ENCODE measurements at places on chromosomes 2 and 18. TPM values are rescaled to one million over a fixed set of nuclear protein-coding genes. Genes with fewer than 3 reads are reported as not detected.

DNA sequence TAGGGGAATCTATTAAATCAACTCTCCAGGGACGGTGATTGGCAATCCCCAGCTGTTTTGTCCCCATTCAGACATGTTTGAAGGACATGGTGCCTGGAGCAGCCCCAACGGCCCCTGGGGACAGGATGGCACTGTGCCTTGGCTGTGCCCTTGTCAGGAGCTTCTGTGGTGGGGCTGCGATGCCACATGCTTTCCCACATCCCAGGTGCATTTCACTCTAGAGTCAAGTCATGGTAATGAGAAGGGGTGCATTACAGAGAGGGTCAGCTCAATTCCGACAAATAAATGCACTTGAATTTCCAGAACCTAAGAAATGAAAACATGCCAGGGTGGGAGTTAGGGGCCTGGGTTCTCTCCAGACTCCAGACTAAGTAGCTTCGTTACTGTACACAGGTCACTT lies 289.4 kb upstream of the PXDN start:
- H3K27ac ChIP-seq = no peak overlapping the region
- H3K4me3 ChIP-seq = no peak overlapping the region
- no peaks in the 10 kb centered on the region for H3K27me3 ChIP-seq

- peak overlapping the region; percentile 19 for H3K27ac ChIP-seq
- H3K27me3 ChIP-seq = no peaks in the 10 kb centered on the region
- DNase-seq = no peak
- H3K36me3 ChIP-seq = no peaks in the 10 kb centered on the region
- H3K4me3 ChIP-seq = no peak overlapping the region
Observed at GRCh38 chr18:26460449-26461091, 87.8 kb downstream of the KCTD1 start.

The SCN1A gene
- 19.1 TPM for total RNA-seq

DNA sequence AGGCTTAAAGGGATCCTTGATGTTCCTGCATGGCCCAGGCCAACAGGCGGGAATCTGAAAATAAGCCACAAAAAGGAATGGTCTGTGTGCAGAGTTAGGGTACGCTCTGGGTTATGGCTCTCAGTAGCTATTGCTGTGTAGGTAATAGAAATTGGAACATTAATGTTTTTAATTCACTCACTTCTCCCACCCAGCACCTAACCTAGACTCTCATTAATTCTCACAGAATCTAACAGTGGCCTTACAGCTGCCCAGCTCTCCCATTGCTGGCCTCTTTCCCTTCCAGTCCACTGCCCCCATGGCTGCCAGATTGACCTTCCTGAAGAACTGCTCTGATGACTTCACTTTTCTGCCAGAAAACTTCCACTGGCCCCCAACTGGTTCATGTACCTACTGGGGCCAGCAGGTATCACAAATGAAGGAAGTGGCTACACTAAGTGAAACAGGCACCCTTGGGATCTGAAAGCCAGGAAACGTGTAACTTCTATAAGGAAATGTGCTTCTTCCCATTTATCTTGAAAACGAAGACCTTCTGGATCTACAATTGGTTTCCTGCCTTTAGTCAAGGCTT lies 315.2 kb downstream of the STK39 start:
- H3K27me3 ChIP-seq = no peaks in the 10 kb centered on the region
- H3K4me3 ChIP-seq = no peak overlapping the region
- no peaks in the 10 kb centered on the region for H3K36me3 ChIP-seq
- H3K27ac ChIP-seq = no peak overlapping the region

DNA sequence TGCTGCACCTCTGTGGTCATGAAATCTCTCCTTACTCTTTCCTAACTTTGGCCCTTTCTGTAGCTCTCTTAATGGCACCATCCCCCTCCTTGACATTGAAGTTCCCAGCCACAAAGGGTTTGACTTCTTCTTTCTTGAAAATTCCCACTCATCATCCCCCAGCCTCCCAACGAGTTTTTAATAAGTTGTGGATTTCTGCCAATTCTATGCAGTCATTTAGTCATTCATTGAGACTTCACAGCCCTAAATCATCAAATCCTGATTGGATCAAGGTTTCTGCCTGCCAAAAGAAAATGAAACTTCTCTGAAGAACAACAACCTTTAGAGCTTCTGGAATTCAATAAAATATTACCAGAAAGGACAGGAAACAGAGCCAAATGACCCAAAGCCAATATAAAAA lies 354.3 kb downstream of the CLIP4 start:
- H3K27me3 ChIP-seq = no peaks in the 10 kb centered on the region
- H3K36me3 ChIP-seq = no peaks in the 10 kb centered on the region
- H3K4me1 ChIP-seq = no peaks in the 10 kb centered on the region
- DNase-seq = no peak

Measured in lower lobe of right lung (tissue), 2 donors.